Suppressor macrophage treated with lipopolysaccharide for 1 hour (primary cell): ENCODE measurements at places on chromosomes 12 and 14.

DNA sequence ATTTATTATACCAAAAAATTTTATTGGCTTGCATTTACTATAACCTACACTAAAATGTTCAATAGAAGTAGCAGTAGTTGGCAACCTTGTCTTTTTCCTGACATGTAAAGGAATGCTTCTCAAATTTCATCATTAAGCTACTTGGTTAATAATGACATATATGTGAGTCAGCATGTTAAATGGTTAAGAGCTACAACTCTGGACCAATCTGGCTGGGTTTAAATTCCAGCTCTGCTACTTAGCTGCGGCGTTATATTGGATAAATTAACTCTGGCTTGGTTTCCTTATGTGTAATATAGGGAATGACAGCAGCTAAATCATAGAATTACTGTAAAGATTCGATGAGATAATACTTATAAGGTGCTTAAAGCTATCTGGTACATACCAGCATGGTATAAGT lies 53.7 kb upstream of the OTOGL start:
- no peak for DNase-seq

- no peak for DNase-seq
Measured at GRCh38 chr14:43087666-43088065, 1419.4 kb downstream of the FSCB start.

- no peak for DNase-seq
Measured at GRCh38 chr14:66109426-66109825, 376.7 kb upstream of the CCDC196 start.

DNA sequence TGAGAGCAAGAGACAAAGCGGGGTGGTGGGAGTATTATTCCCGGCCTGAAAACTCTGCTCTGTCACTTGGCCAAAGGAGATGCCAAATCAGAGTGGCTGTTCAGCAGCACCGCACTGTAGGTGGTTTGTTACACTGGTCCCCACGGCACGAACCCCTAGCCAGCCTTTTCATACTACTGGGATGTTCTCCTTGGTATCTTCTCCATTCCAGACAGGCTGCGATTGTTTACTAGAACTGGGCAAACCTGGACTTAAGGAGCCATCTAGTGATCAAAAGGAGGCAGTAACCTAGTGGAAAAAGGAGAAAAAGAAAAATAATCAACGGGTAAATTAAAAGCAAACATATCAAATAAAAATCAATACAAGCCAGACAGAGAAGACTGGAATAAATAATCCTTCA lies 58.9 kb upstream of the TMTC2 start:
- no peak for DNase-seq
